ENCODE measurements at places on chromosomes 3 and 15. TPM values are rescaled to one million over a fixed set of nuclear protein-coding genes. Genes with fewer than 3 reads are reported as not detected.

Gene SECISBP2L
- total RNA-seq, result 599 TPM

Gene PDIA5
- total RNA-seq, result 27.8 TPM

Gene RPL22L1
- total RNA-seq, result 41.5 TPM

Gene SCG5
- total RNA-seq, result 2.5 TPM

Gene WDR93
- total RNA-seq, result not detected

Gene ULK3
- 26.5 TPM for total RNA-seq

Gene LSMEM2
- 2.0 TPM for total RNA-seq

Gene TMEM207
- not detected for total RNA-seq

Gene ACTRT3
- total RNA-seq, result 2.3 TPM

- DNase-seq, result no peak
These were observed 113.6 kb downstream of the TMCO5A start for GRCh38 chr15:38048001-38048455.

- DNase-seq, result no peak
These were observed 188.5 kb downstream of the GHSR start for GRCh38 chr3:172259726-172260248.

- no peak for DNase-seq
These were observed 97.7 kb downstream of the PLCH1 start for GRCh38 chr3:155647206-155647605.

- no peak for DNase-seq
These were observed 432 bp upstream of the LPP start for GRCh38 chr3:188153437-188154013.

GRCh38 chr15:99097441-99098410, 7.2 kb upstream of the SYNM start:
- no peak for DNase-seq

- no peak for DNase-seq
These were observed 55.1 kb downstream of the FOXB1 start for GRCh38 chr15:60059186-60059585.

- DNase-seq, result no peak
These were observed 74.2 kb upstream of the POU1F1 start for GRCh38 chr3:87350367-87351199.

DNA sequence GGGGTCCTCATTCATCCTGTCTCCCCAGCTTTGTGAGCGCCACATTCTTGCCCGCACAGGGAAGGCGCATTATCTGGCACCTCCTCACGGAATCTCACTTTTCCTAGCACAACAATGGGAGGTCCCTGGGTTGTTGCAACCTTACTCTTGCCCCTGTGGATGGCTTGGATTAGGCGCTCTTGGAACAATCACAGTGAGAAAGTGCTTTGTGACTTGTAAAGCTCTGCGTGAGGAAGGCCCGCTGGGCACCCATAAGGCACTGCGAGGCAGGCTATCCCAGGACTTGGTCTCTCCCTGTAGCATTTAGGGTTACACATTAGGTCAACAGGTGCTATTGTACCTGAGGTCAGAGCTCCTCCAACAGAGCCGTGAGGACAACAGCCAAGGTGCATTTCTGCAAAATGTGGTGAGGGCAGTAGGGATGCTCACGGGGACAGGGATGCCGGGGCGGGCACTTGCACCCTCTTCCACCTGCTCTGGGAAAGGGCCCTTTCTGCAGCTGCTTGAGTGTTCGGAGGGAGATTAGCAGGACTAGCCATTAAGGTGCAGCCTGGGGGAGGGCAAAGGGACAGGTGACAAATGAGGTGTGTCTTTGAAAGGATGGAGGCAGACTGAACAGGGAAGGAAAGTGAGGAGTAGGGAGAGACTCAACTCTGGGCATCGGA, 13.9 kb upstream of the LRRC15 start:
- no peak for DNase-seq

DNA sequence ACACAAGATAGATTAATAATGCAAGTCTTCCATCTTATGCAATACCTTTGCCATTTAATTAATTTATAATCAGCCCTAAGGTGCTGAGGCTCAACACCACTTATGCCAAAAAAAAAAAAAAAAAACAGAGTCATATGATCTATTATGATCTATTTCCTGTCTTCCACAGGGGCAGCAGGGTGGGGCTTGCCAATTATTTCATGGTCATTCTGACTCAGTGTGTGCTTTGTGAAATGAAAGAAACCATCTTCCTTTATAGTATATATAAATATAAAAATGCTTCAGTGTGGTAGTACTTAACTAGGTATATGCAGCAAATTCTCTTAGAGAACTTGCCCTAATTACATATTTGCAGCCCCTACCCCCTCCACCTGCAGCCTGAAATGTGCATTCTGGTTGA, 7.2 kb upstream of the RARB start:
- no peak for DNase-seq

DNA sequence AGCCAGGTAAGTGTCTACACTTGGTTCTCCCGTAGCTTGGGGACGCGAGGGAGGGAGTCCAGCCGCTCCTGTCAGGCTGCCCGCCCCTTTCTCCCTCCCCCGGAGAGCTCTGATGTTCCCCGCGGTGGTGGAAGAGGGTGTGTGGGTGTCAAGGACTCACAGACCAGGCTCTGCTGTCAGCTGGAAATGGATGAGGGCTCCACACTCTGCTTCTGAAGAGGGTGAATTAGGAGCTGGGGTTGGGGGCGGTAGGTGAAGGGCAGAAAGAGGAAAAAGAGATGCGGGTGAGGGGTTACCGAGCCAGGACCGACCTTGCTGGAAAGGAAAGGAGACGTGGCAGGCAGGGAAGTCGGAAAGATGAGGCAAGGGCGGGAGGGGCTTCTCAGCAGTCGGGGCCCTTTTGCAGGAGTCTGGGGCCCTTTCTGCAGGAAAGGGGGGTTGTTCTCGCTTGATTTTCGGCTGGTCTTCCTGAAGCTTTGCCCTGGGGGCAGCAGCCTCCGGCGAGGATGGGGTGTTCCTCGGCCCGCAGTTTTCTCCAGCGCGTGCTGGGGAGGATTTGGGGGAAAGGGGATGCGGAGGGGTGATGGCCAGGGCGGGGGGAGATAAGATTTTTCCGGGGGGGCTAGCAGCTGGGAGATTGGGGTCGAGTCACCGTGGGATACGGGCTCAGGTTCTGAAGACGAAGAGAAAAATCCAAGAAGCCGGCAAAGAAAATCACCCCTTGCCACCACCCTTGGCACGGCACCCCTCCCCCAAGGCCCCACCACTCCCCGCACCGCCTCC, 602 bp upstream of the BAHD1 start:
- no peak for DNase-seq

DNA sequence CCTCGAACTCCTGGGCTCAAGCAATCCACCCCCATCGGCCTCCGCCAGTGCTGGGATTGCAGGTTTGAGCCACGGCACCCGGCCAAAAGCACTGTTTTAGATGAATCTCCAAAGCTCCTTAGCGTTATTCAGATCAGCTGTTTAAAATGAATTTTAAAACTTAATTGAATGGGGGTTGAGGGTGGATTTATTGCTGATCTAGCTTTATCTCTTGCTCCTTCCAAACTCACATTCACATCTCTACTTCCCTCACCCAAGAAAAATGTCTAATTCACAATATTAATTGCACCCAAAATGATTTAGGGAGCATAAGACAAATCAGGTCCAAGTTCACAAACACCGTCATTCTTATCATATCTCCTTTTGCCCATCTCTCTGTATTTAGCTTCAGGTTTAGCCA, 89.8 kb downstream of the MEIS2 start:
- DNase-seq, result no peak

GRCh38 chr3:48338635-48339034, 5.2 kb upstream of the SPINK8 start:
- no peak for DNase-seq

DNA sequence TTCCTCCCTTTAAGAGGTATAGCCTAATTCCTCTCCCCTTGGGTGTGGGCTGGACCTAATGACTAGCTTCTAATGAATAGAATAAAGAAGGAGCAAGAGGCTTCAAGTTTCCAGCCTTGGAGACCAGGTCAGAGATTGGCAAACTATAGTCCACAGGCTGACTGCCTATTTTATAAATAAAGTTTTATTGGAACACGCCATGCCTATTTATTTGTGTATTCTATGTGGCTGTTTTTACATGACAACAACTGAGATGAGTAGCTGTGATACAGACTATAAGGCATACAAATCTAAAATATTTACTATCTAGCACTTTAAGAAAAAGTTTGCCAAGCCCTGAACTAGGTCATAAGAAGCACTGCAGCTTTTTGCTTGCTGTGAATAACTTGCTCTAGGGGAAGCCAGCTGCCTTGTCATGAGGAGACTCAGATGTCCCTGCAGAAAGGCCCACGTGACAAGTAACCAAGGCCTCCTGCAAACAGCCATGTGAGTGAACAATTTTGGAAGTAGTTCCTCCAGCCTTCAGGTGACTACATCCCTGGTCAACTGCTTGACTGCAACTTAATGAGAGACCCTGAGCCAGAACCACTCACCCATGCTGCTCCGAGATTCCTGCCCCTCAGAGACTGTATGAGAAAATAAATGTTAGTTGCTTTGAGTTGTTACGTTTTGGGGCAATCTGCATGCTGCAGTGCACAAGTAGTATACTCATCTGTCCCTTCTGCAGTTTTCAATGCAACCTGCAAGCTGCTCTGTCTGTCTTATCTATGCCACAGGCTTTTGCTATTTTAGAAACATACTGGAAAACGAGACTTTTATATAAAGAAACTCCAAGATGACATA, 21.1 kb upstream of the MAP3K13 start:
- DNase-seq, result no peak

DNA sequence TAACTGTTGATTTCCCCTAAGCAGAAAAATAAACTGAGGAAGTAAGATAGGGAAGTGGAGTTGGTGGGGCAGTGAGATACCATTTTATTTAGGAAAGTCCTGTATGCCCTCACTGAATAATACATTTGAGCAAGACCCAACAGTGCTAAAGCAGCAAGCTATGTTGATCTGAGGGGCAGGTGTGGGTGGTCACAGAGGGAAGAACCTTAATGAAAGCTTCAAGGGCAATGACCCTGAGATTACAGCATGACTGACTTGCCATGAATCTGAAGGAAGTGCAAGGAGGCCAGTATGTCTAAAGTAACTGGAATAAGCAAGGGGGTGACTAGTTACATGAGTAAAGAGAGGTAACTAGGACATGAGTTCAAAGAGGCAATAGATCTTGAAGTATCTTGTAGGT, 159.5 kb downstream of the CD47 start:
- no peak for DNase-seq

GRCh38 chr15:72706266-72706665, 20.3 kb downstream of the BBS4 start:
- no peak for DNase-seq

- no peak for DNase-seq
These were observed 132.4 kb downstream of the P3H2 start for GRCh38 chr3:189988322-189988721.

DNA sequence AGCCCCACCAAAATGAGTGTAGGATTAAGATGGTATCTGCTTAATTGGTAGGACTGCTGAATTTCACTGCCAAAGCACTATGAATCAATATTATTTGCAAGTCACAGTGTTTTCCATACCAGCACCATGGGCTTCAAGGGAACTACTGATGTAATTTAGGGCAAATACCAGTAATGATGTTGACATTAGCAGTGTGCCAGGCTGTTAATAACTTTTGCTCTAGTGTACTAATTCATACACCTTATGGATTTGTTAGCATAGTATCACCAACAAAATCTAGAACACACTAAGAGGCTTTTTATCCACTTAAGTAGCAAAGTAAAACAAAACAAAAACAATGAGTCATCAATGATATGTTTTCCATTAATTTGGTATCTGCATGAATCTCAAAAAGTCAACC, 888.2 kb downstream of the CADM2 start:
- no peak for DNase-seq

GRCh38 chr3:181052256-181052655, 62.7 kb upstream of the DNAJC19 start:
- DNase-seq, result no peak

GRCh38 chr15:20353966-20354883, 187.4 kb downstream of the GOLGA6L6 start:
- DNase-seq, result no peak

GRCh38 chr3:151213881-151214280, 10.9 kb upstream of the GPR171 start:
- no peak for DNase-seq

GRCh38 chr15:23514484-23514883, 51.0 kb upstream of the MKRN3 start:
- no peak for DNase-seq

DNA sequence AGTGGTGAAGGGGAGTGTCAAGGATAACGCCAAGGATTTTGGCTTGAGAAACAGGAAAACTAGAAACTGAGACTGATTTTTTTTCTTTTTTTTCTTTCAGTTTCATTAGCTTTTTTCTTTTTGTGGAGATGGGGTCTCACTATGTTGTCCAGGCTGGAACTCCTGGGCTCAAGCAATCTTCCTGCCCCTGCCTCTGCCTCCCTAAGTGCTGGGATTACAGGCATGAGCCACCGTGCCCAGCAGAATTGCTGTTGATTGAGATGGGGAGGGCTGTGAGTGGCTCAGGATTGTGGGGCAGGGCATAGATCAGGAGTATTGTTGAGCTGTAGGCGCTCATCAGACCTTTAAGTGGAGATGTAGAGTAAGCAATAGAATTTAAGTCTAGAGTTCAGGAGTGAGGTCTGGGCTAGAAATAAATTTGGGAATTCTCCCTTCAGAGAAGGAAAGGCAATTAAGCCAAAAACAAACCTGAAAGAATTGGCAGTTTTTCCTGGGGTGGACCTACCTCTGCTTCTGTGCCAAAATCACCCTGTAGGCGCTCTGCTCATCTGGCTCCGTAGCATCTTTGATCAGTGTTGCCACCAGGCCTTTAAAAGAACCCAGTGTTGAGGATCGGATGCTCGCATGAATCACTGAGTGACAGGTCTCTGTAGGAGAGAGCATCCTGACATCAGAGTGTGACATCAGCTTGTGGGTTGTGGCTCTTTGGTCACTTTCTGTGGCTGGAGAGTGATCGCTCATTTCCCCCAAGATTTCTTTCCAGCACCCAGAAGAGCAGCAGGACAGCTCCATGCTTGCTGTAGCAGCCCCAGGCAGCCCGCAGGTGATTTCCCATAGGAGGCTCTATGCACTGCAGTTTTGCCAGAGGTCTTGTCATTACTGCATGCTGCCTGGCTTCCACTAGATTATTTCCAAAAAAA, 15.8 kb downstream of the ABHD17C start:
- DNase-seq, result no peak

DNA sequence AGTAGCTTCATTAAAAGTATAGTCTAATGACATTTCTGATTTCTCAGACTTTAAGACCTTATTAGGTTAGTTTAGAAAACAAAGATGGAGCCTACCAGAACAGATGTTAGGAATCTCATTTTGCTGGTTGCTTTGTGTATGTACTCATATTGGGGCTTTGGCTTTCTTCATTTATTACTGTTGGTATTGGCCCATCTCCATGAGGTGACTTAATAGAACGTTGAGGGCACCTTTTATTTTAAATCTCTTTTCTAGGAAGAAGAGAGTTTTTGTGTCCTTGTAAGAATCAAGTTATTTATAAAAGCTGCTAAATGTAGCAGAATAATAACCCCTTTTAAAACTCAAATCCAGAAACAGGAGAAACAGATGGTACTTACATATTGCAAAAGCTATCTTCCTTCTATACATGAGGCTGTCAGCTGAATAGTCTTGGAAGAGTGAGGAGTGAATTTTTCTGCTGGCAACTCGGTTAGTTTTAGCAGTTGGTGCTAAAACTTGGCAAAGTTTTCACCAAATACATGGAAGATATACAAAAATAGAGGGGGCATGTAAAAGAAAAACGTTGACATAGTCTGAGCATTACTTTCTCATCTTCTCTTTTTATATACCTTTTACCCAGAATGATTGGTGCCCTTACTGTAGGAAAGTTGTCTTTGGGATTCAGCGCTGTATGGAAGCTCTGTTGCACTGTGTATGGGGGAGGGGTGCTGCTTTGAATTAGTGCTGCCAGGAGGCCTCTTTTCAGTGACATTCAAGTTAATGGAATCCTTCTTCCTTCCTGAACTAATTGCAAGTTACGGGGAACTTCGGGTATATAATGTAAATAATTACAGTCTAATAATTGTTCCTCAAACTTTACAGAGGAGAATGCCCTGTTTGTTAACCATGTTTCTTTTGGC, 35.8 kb downstream of the CTNNB1 start:
- DNase-seq, result no peak

Measured in sciatic nerve (tissue), 2 donors.